Esophagus muscularis mucosa (tissue), 4 donors: ENCODE measurements at places on chromosomes 2 and 18.

DNA sequence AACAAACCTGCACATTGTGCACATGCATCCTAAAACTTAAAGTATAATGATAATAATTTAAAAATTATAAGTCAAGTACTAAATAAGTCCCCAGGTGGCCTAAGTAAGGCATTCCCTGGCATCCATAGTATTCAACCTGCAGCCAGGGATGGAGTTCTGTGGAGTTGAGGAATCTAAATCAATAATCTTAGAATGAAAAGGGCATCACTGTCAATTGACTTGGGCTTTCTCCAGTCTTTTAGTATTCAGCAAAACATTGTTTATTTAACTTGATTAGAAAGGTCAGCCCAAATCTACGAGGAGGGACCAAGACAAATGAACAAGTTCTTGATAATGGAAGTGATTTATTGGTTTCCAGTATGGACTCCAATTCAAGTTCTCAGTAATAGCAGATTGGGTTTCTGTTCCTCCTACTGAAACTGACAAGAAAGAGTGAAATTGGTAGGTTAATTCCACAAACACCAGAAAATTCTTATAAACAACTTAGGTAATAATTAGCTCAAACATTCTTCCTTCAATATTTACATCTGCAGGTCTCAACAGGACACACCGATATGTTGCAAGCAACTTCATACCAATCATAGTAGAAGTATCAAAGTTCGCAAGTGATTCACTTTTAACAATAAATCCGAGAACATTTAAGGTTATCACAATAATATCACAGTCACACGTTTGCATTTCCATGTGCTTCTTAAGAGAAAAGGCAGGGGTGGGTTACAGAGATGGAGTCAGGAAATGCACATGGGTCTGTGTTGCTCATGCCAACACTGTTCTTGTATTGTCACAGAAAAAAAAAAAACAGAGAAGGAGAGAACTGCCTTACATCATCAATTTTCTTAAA, 51.7 kb upstream of the EHBP1 start:
- DNase-seq = no peak

GRCh38 chr2:29311458-29311857, 196.2 kb downstream of the CLIP4 start:
- no peak for DNase-seq

DNA sequence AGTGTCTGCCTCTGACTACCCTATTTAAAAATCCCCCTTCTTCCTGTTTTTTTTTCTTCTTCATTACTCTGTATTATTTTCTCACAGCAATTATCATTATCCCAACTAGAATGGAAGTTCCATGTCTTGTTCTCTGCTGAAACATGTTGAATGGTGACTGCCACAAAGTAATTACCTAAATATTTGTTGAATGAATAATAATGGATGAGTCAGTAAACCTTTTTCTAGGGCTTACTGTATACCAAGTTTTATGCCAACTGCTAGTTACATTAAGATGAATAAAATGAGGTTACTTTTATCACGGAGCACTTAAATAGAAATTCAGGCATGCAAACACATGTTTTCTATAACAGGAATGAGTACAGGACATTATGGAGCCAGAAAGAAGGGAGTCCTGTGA, 490.6 kb downstream of the THSD7B start:
- no peak for DNase-seq

DNA sequence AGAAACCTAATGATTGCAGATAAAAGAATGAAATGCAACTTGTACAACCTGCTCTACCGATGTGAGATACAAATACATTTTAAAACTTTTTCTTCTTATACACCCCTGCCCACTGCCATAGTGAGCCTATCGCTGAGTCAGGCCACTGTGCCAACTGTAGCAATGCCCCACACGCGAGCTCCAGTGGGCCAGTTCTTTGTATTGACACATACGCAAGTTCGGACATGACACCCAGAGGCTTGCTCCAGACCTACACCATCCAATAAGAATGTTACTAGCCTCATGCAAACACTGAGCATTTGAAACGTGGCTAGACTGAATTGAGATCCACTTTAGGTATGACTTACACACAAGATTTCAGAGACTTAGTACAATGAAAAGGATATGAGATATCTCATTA, 340.1 kb downstream of the ARHGAP15 start:
- no peak for DNase-seq

DNA sequence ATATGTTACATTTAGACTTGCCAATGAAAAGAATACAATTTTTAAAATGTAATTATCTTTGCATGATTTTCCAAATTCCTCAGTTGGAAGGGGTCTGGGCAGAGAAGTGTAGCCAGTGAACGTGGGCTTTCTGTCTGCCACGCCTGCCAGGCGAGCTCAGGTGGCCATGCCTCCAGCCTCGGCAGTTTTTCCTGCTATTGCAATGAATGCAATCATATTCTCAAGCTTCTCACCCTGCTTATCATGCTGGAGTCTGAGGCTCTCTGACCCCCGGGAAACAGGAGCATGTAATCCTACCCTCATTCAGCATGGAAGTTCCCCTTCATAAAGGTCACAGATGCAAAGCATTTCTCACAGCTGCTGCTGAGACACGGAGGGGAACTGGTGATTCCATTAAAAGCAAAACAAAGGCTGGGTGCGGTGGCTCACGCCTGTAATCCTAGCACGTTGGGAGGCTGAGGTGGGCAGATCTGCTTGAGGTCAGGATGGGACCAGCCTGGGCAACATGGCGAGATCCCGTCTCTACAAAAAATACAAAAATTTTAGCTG, 154.8 kb downstream of the MBP start:
- DNase-seq = no peak

GRCh38 chr2:215010390-215010789, 128.0 kb downstream of the ABCA12 start:
- DNase-seq = no peak

- DNase-seq = no peak
Measured at GRCh38 chr2:84175970-84176369, 283.1 kb downstream of the SUCLG1 start.

DNA sequence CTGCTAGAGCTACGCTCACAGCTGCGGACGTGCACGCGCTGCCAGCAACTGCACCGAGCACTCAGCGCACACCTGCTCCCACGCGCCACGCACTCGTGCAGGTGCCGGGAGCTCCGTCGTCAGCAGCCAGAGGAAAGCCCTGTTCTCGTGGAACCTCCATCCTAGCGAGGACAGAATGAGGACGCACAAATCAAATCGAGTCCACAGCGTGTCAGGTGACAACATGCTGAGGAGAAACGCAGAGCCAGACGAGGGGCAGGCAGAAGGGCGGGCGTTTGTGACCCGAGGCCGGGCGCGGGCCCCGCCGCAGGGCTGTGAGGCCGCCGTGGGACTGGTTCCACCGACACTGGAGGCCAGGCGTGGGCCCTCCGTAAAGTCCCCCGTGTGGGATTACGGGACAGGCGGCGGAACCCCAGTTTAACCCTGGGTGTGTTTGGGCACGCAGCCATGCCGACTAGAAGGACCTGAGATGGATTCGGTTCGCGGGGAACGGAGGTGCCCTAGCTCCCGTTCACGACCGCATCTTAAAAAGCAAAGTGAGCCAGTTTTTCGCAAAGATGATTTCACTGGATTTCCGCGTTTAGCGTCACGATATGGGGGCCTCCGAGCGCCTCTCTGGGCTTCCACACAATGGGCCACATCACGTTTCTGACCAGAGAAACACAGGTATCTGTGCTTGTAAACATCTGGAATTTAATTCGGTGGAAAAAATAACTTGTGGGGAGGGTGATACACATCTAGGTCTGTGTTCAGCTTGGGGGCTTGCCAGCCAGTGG, 26.9 kb upstream of the ALKAL2 start:
- peak; percentile 79 for DNase-seq

DNA sequence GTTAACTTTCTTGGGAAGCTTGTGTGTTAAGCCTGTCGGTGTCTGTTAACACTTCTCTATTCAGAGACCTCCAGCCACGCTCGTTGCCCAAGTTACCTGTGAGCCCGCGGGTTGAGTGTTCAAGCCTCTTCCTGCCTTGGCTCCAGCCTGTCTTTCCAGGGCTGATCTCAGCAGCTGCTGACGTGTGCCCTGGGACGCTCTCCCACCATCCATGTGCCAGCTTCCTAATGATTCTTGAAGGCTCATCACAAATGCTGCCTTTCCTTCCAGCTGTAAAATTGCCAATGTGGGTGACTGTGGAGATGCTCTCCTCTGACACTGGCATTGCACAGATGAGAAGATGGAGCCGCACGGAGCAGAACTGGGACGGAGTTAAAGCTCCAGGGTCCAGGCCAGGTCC, 6.1 kb downstream of the RNF144A start:
- no peak for DNase-seq

DNA sequence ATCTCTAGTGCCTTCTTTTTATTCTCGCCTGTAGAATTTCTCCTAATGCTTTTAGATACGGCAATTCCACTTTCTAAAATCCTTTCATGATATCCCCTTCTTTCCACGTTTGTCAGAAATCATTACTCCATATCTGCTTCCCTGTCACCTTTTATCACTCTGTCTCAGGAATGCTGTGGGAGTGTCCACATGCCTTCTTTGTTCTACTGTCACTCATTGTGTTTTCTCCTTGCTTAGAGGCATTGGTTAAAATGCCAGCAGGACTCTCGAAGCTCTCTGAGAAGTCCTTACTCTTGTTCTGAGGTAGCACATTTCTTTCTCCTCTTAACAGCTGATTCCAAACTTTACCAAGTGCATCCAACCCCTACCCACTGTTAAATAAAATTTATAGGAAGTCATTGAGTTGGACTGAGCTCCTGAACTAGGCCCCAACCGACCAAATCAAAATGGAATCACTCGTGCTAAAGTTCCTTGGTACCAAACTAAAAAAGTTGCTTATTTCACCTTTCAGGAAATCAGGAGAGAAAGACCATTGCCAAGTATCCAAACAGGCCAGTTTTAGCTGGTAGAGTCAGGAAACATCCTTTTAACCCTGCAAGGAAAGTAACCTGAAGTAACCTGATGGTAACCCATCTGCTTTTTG, 10.6 kb upstream of the GALNT5 start:
- no peak for DNase-seq

DNA sequence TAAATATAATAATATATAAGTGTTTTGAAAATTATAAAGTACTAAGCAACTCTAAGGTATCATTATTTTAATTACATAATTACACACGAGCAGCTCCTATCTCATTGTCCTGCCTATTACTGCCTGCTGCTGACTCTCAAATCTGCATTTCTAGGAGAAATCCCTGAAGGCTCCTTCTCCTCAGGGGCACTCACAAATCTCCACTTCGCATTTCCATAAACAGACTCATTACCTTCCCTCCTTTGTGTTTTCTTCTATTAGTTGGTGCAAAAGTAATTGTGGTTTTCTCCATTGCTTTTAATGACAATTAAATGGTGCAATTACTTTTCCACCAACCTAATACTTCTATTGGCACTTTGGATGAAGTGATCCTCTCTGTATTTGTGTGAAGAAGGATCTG, 135.0 kb upstream of the HNMT start:
- DNase-seq = no peak

GRCh38 chr18:51226068-51226467, 28.6 kb upstream of the MEX3C start:
- no peak for DNase-seq

DNA sequence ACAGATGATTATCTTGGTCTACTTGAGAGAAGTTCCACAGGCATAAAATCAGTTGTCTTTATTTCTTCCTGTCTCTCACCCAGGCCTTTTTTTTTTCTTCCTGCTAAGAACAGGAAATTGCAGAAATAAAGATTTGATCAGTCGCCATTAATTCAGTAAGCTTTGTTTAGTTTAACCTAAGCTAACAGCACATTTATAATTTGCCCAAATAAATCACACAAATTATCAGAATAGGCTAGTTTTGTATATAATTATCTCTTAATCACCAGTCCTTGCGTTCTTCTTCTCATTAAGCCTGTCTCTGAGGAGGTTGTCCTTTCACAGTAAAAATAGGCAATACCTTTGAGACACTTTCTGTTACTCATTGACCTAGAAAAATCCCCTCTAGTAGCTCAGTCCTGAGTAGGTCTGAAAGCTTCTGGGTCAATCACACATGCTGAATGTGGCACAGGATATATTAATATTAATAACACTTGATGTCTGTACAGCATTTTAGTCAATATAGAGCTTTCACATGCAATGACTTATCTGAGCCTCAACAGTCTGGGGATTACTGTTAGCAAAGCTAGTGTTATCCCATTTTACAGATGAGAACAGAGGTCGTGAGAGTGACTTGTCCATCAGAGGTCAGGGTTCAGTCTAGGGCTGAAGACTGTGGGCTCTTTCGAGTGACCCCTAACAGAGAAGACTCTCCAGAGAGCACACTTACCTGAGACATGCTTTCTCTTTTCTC, 11.2 kb upstream of the STK17B start:
- DNase-seq = no peak

DNA sequence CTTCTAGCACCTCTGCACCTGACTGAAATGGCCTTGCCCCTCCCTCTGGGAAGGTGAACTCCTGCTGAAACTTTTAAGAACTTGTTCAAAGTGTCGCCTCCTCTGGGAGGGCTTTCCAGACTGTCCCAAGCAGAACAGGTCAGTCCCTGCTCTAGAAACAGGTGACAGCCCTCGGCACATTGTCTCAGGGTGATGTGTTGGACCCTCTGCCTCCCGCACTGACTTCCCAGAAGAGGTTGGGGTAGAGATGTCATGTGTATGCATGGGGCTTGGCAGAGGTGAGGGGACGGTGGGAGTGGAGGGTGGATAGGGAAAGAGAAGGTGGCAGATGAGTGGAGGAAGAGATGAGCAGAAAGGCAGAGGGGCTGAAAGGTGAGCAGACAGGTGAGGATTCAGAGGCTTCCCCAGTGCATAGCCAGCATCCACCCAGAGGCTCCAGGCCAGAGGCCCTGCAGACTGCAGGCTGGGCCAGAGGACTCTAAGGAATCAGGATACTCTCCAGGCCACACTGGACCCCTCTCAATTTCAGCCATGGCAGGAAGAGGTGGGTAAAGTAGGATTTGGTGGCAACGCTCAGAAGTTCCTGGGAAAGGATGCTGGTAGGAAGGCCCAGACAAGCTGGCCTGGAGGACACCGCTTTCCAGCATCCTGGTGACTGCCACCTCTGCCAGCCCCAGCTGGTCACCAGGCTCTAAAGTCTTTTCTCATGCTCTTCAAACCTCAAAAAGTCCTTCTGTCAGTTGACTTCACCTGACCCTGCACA, 24.8 kb upstream of the TNS1 start:
- DNase-seq = no peak

GRCh38 chr2:191218292-191218898, 26.8 kb upstream of the MYO1B start:
- no peak for DNase-seq

GRCh38 chr2:269356-270030, 4.7 kb downstream of the ACP1 start:
- DNase-seq = no peak

DNA sequence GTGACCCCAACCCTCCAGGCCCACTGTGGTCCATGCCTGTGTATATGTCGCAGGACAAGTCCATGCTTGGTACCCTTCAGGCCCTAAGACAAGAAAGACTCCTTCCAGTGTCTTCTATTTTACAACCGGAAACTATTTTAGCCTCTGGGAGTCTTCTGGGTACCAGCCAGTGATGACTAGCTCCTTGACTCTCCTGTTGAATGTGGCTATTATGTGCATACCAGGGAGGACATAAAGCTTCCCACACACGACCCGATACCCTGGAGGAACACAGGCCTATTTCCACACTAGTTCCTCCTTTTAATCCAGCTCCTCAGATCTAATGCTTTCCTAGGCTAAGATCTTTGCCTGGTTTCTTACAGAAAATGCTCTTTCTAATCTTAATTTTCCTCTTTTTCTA, 178.1 kb downstream of the NCKAP5 start:
- no peak for DNase-seq
